Hepatocyte (in vitro differentiated cells): ENCODE measurements at places on chromosomes 13 and 19.

GRCh38 chr13:102978168-102978567 is 88.0 kb downstream of the SLC10A2 start:
- DNase-seq: no peak

DNA sequence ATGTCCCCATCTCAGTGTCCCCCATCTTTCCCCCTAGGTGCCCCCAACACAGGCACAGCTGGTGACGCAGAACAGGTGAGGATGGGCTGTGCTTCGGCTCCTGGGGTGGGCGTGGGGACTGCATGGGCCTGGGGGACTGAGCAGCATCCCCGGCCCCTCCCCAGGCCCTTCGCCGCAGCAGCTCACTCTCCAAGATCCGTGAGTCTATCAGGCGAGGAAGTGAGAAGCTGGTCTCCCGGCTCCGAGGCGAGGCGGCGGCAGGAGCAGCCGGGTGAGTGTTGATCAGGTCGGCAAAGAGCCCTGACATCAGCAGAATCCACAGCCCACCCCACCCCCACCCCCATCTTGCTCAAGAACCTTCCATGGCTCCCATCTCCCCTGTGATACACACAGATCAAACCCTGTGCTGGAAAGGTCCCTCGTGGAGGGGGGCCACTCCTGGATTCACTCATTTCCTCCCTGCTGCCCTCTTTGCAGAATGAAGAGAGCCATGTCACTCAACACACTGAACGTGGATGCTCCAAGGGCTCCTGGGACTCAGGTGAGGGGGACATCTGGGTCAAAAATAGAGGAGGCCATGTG is 10.0 kb downstream of the KLC3 start:
- DNase-seq: no peak

GRCh38 chr13:106310291-106310865 is 225.1 kb downstream of the EFNB2 start:
- DNase-seq: no peak

DNA sequence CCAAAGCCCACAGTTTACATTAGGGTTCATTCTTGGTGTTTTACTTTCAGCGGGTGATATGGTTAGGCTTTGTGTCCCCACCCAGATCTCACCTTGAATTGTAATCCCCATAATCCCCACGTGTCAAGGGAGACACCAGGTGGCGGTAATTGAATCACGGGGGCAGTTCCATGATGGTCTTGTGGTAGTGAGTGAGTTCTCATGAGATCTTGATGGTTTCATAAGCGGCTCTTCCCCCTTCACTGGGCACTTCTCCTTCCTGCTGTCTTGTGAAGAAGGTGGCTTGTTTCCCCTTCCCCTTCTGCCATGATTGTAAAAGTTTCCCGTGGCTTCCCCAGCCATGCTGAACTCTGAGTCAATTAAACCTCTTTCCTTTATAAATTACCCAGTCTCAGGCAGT is 12.0 kb downstream of the FPR2 start:
- no peak for DNase-seq

- peak; percentile 69 for DNase-seq
Measured at GRCh38 chr13:113863524-113864272, at the start of gene GAS6. Gene GAS6 (minus strand): TSS chr13:113864076. CDS start chr13:113863920, 156 bp downstream.

DNA sequence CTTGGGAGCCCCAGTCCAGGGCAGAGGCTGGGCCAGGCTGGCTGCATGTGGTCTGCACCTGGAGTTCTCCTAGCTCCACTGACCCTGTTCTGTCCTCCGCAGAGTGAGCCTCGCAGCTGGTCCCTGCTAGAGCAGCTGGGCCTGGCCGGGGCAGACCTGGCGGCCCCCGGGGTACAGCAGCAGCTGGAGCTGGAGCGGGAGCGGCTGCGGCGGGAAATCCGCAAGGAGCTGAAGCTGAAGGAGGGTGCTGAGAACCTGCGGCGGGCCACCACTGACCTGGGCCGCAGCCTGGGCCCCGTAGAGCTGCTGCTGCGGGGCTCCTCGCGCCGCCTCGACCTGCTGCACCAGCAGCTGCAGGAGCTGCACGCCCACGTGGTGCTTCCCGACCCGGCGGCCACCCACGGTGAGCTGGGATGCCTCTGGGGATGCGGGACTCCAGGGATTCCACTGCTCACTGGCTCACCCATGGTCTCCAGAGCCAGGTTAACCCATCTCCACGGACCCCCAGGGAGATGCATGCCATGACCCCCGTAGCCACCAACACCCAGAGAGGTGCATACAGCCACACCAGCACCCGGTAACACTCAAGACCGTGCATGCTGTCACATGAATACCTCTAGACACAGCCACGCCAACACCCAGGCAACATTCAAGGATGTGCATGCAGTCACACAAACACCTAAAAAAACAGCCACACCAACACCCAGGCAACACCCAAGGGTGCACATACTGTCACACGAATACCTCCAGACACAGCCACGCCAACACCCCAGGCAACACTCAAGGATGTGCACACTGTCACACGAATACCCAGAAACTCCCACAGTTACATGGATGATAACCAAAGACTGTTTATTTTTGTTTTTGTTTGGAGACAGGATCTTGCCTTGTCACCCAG is 8.2 kb downstream of the PKN1 start:
- DNase-seq: no peak
